Fibroblast of gingiva (primary cell): ENCODE measurements at places on chromosomes 13 and 19.
A peak's percentile ranks its signal among the peaks of the same experiment; 100 is the strongest.

DNA sequence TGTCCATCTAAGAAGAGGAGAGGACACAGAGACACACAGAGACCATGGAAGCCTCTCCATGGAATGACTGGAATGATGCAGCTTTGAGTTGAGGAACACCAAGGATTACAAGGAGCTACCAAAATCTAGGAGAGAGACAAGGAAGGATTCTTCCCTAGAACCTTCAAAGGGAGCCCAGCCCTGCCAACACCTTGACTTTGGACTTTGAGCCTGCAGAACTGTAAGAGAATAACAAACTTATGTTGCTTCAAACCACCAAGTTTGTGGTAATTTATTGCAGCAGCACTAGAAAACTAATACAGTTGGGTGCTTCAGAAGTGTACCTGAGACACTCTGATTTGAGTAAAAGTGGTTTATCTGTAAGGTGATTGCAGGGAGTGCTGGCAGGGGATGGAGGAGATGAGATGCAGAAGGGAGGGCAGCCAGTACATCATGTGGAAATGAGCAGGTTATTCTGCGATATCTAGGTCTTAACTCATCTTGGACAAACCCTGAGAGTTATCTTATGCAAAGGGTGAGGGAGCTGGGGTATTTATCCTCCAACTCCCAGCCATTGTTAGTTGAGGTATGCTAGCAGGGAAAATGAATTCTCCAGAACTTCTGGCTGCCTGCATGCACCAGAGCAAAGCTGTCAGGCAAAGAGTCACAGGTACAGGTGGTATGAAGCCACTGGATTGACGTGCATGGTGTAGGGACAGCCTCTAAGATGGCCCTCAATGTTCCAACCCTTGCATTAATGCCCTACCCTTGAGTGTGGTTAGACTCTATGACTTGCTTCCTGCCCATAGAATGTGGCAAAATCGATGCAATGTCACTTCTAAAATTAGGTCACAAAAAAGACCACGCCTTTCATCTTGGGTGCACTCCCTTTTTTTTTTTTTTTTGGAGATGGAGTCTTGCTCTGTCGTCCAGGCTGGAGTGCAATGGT lies 31.3 kb upstream of the ADGRL1 start:
- DNase-seq = no peak

GRCh38 chr13:39874331-39875053 lies 219.0 kb downstream of the COG6 start:
- peak; percentile 26 for DNase-seq

DNA sequence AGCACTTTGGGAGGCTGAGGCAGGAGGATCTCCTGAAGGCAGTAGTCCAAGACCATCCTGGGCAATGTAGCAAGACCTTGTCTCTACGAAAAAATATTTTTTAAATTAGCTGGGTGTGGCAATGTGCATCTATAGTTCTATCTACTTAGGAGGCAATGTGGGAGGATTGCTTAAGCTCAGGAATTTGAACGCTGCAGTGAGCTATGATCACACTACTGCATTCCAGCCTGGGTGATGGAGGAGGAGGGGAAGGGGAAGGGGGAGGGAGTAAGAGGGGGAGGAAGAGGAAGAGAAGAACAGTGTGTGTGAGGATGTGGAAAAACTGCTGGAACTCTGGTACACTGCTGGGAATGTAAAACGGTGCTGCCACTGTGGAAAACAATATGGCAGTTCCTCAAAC lies 9.2 kb upstream of the CLIP3 start:
- peak; percentile 91 for DNase-seq

- no peak for DNase-seq
Measured at GRCh38 chr13:113058988-113059850, 46.4 kb upstream of the F7 start.

DNA sequence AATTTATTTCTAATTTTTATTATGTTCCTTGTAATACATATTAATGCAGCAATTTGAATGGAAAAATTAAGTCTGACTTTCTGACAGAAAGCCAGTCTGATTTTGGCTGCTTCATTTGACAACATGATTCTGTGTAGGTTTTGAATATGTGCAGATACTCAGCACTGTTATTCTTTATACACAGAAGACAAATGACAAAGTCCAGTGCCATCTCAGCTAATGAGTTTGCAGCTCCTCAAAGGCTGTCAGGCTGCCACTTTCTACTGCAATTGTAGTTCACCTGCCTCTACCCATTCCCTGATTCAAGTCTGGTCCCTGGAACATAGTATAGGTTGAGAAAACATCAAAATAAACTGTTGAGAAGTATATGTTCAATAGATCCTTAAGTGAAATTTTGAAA lies 2.9 kb upstream of the CHAMP1 start:
- DNase-seq = no peak

GRCh38 chr19:18320865-18321733 lies 1.8 kb downstream of the LSM4 start:
- no peak for DNase-seq

DNA sequence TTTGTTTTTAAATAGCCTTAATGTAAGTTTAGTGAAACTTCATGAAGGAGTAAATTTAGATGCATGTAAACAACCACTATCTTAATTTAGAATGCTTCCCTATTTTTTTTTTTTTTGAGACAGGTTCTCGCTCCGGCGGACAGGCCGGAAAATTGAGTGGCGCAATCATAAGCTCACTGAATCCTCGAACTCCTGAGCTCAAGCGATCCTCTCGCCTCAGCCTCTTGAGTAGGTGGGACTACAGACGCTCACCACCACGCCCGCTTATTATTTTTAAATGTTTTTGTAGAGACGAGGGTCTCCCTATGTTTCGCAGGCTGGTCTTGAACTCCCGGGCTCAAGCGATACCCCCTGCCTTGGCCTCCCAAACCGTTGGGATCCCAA lies 1.6 kb downstream of the TEX30 start:
- no peak for DNase-seq

GRCh38 chr19:21143854-21144253 lies 2.0 kb downstream of the ZNF431 start:
- no peak for DNase-seq

GRCh38 chr19:9914001-9914314 lies 22.4 kb downstream of the OLFM2 start:
- DNase-seq = no peak

DNA sequence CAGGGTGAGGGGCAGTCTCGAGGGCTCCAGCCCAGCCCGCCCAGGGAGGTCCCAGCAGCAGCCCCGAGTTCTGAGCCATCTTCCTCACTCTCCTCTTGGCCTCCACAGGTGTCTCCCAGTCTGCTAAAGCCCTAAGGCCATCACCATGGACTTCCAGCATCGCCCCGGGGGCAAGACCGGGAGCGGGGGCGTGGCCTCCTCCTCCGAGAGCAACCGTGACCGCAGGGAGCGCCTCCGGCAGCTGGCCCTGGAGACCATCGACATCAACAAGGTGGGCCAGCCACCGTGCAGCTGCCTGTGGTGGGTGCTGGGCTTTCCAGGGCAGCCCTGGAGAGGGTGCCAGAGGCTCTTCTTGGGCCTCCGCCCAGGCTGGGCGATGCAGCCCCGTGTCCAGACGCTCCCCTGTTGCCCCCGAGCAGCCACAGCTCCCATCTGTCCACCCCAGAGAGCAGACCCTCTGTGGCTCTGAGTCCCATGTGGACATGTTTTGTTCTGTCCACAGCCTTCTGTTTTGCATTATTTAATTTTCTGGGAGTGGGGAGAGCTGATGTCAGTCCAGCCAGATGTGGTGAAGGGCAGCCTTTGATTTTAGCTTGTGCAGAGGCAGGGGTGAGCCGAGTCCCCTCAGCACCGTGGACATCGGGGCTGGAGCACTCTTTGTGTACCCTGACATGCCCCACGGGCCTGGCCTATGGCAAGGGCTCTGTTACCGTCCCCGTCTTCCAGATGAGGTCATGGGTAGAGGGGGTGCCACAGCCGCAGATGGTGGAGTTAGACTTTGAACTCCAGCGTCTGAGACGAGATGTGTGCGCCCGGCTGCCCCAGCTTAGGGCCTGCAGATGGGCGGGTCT lies 5.6 kb upstream of the AMH start:
- no peak for DNase-seq

DNA sequence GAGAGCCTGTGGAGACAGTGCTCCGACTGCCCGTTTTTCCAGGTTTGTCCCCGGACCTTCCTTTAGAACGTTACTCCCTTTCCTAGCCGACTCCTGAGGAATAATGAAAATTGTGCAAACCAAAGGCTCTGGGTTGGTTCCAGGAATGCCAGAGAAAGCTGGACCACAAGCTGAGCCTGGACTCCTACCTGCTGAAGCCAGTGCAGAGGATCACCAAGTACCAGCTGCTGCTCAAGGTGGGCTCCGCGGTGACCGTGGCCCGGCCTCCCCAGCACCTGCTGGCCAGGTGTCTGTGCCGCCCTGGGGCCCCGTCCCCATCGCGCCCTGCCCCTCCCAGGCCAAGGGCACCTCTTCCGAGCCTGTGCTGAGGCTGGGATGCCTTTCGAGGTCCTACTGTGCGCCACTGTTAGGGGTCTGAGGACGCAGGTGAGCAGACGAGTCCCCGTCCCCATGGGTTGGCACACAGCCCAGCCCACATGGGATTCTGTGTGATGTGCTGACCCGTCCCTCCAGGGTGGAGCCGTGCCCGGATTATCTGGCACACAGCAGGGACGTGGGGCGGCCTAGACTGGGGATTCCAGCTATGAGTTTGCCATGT lies 20.5 kb upstream of the F7 start:
- no peak for DNase-seq

- no peak for DNase-seq
Measured at GRCh38 chr13:100044936-100045335, 44.0 kb upstream of the PCCA start.

DNA sequence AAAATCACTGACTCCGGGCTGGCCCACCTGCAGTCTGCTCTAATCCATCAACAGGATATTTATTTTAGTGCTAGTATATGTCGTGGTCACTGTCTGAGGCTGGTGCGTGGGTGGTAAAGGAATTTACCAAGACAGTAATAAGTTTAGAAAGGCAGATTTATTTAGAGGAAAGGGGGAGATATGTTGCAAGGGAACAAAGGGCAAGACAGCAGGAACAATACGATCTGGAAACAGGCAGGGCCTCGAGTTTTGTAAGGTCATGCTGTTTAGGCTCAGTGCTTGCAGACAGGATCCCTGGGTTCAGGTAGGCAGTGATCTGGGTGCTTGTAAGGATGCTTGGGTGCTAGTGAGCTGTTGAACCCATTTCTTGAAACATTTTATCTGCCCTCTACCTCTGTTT lies 748.2 kb upstream of the SLITRK5 start:
- DNase-seq = no peak

GRCh38 chr19:7926021-7926726 lies at the start of gene CTXN1:
TSS of gene CTXN1 (minus strand) at chr19:7926135. CDS start at chr19:7925538, 597 bp downstream.
- DNase-seq = peak; percentile 21

GRCh38 chr19:43534305-43534815 lies 1.4 kb downstream of the ZNF575 start:
- no peak for DNase-seq

- peak; percentile 4 for DNase-seq
Measured at GRCh38 chr13:36051082-36051481, 80.1 kb downstream of the DCLK1 start.

GRCh38 chr19:2274185-2274711 lies 7.7 kb downstream of the PEAK3 start:
- no peak for DNase-seq

- DNase-seq = no peak
Measured at GRCh38 chr19:10661946-10662345, 7.8 kb downstream of the ILF3 start.

- no peak for DNase-seq
Measured at GRCh38 chr13:100510208-100510957, 78.2 kb downstream of the GGACT start.

- DNase-seq = no peak
Measured at GRCh38 chr13:95954266-95954665, 98.9 kb downstream of the UGGT2 start.

- no peak for DNase-seq
Measured at GRCh38 chr13:49108196-49108595, 111.9 kb upstream of the MLNR start.

GRCh38 chr13:28872427-28873176 lies 52.5 kb downstream of the MTUS2 start:
- DNase-seq = no peak

GRCh38 chr13:43377973-43378372 lies 354.6 kb downstream of the DNAJC15 start:
- DNase-seq = peak; percentile 32

- peak; percentile 44 for DNase-seq
Measured at GRCh38 chr13:109383683-109384082, 402.7 kb downstream of the IRS2 start.

- DNase-seq = no peak
Measured at GRCh38 chr19:6988257-6988656, 33.0 kb downstream of the MBD3L2B start.

DNA sequence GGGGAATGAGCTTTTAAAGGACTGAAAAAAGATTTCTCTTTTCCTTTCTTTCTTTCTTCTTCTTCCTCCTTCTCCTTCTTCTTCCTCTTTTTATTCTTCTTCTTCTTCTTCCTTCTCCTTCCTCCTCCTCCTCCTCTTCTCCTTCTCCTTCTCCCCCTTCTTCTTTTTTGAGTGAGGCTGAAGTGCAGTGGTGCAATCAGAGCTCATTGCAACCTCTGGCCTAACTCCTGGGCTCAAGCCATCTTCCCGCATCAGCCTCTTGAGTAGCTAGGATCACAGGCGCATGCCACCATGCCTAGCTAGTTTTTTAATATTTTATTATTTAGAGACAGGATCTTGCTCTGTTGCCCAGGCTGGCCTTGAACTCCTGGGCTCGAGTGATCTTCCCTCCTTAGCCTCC lies 120.9 kb upstream of the KL start:
- DNase-seq = no peak

- no peak for DNase-seq
Measured at GRCh38 chr13:54029226-54029625, 1000.6 kb downstream of the OLFM4 start.

DNA sequence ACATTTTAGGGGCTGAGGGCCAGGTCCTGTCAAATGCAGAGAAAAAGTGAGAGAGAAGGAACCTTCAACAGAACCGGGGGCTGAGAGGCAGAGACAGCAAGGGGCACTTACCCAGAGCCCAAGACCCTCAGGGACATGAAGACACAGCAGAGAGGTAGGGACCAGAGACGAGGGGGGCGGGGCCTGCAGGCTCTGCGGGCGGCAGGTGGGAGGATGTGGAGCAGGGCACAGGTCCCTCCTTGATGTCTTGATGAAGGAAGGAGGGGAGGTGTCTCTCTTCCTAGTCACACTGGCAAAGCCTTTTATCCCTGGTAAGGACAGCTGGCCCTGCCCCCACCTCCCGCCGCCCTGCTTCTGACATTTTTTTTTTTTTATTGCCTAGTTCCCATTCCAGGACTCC lies at the start of gene KLK14:
Gene KLK14 (minus strand): TSS at position 277 of the 400 bp plus-strand sequence. CDS start 273 bp downstream, at position 4.
- DNase-seq = no peak

GRCh38 chr19:18098891-18099622 lies 1.5 kb downstream of the MAST3 start:
- no peak for DNase-seq
